ENCODE measurements at places on chromosomes 1 and 21.

DNA sequence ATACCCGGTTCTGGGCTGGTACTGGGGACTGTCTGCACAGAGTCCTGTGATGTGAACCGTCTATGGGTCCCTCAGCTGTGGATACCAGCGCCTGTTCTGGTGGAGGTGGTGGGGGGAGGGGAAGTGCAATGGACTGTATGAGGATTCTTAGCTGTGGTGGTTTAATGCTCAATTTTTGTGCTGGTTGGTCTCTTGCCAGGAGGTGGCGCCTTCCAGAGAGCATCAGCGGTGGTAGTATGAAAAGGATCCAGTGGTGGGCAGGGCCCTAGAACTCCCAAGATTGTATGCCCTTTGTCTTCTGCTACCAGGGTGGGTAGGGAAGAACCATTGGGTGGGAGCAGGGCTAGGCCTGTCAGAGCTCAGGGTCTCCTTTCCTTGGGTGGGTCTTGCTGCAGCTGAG is 89.4 kb upstream of the B3GALT2 start:
- DNase-seq = no peak

GRCh38 chr1:110916669-110917306 is 43.8 kb downstream of the CD53 start:
- no peak for DNase-seq

- DNase-seq = no peak
Measured at GRCh38 chr1:64757213-64757612, 12.3 kb downstream of the RAVER2 start.

DNA sequence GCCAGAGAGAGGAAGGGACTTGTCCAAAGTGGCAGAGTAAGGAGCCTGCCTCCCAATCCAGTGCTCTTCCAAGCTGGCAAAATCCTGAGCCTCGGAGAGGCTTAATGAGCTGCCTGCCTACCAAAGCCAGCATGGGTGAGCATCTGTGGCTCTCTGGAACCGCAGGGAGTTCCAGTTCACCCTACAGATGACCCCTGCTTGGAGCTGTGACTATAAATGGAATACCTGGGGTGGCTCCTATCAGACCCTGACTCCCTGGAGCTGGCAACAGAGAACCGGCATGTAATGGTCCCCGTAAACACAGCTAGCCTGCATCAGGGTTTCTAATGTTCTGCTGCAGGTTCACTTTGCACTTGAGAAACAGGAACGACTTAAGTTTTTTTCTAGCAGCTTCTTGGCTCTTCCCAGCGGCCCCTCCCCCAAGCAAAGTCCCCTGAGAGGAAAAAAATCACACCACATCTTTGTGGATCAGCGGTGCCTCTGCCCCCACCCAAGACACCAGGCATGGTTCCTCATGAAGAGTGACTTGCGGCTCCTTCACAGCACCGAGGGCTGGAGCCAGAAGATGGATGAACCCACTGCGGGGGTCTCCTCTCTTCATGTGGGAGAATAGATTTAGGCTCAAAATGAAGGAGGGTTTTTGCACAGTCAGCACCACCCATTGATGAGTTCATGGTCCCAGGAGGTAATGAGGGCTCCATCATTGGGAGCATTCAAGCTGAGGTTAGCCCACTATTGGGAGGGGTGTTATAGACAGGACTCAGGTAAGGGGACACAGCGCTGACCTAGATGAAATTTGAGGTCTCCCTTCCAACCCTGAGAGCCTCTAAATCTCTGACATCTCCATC is 79.0 kb downstream of the SYT2 start:
- no peak for DNase-seq

GRCh38 chr1:26838474-26839338 is 12.2 kb downstream of the ZDHHC18 start:
- no peak for DNase-seq

- DNase-seq = no peak
Measured at GRCh38 chr1:89567797-89568196, 43.2 kb downstream of the LRRC8B start.

- no peak for DNase-seq
Measured at GRCh38 chr1:51019811-51020210, 49.8 kb downstream of the CDKN2C start.

DNA sequence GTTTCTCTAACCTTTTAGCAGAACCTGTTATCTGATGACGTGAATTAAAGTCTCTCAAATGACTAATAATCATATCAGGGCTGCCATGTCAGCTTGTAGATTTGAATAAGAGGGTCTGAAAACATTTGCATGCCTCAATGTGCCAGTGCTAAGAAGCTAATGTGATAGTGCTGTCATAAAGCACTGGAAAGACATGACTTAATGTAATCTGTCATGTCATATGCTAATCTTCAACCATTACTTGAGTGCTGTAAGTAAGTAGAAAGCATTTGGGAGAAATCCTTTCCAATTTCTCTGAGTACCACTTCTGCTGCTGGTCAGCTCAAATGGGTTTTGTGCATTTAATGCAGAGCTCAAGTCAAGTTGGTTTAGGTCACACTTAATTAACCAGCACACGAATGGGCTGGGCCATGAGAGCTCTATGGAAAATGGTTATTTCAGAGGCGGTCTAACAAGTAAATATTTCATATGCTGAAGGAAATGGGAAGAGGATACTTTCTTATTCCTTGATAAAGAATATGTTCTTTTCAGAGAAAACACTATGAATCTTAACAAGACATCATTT is 609.2 kb downstream of the LMO4 start:
- DNase-seq = no peak

All from cerebellum (tissue), 4 donors.